GF-D8 (cell line): ENCODE measurements at places on chromosomes 4 and X.

DNA sequence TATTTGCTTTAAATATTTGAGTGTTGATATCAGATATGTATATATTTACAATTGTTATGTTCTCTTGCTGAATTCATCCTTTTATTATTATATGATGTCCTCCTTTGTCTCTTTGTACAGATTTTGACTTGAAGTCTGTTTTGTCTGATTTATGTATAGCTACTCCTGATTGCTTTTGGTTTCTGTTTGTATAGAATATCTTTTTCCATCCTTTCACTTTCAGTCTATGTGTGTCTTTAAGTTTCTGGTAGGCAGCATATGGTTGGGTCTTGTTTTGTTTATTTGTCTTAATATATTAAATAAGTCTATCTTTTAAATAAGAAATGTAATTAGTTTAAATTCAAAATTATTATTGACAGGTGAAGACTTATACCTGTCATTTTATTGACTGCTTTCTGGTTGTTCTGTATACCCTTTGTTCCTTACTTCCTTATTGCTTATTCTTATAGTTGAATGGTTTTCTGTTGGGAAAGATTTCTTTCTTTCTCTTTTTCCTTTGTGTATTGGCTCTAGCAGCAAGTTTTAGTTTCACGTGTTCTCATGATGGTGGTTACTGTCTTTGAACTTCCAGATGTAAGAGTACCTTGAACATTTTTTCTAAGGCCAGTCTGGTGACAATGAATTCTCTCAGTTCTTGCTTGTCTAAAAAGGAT lies 31.1 kb downstream of the RAB28 start:
- no peak for DNase-seq

DNA sequence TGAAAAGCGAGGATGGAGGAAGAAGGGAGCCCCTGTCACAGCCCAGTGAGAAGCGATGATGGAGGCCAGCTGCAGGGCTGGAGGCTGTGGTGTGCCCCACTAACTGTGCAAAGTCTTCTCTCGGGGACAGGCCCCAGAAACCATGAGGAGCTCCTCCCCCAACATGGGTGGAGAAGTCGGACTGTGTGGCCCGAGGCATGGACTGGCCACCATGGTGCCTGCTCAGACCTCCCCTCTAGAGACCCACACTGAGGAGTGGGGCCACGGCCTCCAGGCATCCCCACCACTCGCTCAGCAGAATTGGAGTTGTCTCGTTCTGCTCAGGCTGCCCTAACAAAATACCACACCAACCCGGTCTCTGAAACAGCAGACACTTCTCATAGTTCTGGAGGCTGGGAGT lies 12.2 kb upstream of the PDE6B start:
- DNase-seq: no peak

DNA sequence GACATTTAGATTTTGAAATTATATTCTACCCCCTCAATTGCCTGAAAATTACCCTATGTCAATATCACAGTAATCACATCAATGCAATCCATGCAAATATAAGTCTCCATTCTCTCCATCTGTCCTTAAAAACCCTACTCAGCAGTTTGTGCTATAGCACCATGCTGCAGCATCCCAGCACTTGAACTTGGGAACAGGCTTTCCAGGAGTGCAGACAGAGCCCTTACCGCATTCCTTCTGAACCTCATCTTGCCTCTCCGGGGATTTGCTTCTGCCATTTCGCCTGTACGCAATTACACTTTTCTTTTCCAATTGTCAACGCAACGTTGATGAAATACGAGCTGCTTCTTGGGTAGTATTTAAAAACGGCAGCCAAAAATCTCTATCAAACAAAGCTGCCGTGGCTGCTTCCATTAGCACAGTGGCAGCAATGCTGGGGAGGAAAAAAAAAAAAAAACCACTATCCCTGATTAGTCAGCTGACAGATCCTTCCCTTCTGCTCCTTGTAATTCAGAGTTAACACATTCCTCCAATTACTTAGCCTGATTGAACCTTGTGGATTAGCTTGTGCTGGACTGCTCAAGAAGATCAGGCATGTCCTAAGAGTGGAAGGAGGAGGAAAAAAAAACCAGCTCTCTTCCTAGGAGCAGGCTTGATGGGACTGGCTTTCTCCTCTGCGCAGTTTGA lies 65.6 kb downstream of the MCF2 start:
- no peak for DNase-seq

- DNase-seq: no peak
Measured at GRCh38 chr4:26094911-26095310, 180.9 kb downstream of the SMIM20 start.

DNA sequence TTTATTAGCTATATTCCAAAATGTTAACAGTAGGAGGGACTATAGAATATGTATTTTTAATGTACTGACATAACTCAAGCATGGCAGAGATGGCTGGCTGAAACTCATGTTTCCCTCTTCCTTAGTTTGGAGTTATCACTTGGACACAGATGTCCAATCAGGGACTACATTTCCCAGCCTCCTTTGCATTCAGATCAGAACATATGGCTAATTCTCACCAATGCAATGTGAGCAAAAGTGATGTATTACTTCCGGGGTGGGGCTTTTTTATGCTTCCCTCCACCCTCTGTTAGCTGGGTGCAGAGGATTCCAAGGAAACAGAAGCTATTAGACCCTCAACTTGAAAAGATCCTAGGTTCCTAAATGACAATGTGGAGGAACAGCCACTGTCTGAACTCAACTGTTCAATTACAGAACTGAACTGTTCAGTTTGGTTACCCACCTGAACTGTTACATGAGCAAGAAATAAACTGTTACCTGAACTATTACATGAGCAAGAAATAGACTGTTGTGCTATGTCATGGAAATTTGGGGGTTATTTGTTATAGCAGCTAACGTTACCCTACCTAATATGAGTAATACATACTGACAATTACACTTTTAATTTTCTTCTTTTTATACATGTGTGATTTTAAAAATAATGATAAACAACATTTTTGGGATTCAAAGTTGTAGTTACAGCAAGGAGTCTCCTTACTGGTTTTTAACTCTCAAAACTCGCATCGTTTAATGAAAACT lies 29.6 kb upstream of the ERVMER34-1 start:
- DNase-seq: no peak
